ENCODE measurements at places on chromosomes 3 and 15.

DNA sequence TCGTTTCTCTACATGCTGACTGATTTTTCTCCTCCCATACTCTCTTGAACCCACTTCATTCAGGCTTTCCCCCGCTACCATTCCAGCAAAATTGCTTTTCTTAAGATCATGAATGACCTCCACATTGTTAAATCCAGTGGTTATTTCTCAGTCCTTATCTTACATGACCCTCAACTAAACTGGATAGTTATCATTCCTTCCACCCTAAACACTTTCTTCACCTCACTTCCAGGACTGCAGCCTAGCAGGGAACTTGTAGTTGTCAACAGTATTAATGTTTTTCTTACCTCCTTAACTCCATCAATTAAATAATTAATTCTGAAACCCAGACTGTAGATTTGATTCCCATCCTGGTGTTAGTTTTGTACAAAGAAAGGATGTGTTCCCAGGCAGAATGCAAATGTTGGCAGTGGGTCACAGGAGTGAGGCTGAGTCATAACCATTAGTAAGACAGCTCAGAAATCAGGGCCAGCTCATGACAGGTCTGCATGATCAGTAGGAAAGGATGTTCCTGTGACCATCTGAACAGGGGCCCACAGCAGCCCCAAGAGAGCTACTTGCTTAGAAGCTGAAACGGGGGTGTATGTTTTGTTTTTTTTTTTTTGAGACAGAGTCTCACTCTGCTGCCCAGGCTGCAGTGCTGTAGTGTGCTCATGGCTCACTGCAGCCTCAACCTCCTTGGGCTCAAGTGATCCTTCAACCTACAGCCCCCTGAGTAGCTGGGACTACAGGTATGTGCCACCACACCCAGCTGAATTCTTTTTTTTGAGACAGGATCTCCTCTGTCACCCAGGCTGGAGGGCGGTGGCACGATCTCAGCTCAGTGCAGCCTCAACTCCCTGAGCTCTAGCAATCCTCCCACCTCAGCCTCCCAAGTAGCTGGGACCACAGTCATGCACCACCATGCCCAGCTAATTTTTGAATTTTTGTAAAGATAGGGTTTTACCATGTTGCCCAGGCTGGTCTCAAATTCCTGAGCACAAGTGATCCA is 9.1 kb downstream of the BCL2L10 start:
- no peak for DNase-seq

- no peak for DNase-seq
These were observed 327.1 kb downstream of the KBTBD8 start for GRCh38 chr3:67325231-67325630.

DNA sequence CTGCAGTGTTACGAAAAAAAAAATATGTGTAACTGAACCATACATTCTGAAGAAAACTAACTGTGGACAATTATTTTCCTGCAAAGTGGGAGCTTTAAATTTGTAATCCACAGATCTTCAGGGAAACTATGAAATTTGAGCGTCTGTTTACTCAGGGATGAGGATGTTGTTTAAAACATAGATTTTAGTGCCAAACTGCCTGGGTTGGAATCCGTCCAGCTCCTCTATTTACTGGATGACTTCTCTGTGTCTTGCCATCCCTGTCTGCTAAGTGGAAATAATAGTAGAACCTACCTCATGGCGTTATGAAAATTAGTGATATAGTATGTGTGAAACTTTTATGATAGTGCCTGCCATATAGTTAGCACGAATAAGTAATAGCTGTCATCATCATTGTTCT is 666.5 kb downstream of the SQOR start:
- DNase-seq, result no peak

DNA sequence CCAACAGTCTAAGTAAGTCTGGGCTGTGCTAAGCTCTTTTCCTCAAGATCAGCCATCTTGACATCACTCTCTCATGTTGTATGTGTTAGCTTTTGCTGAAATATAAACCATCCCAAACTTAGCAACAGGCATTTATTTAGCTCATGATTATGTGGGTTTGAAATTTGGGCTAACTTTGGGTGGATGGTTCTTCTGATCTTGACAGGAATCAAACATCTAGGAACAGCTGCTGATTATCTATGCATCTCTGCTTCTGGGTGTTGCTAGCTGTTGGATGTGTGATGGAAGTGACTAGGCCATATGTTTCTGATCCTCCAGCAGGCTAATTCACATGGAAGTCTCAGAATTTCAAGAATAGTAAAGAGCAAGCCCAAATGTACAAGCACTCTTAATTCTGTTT is 615.2 kb upstream of the TGFBR2 start:
- no peak for DNase-seq

- DNase-seq, result no peak
These were observed 43.7 kb downstream of the FAM3D start for GRCh38 chr3:58622892-58623291.

DNA sequence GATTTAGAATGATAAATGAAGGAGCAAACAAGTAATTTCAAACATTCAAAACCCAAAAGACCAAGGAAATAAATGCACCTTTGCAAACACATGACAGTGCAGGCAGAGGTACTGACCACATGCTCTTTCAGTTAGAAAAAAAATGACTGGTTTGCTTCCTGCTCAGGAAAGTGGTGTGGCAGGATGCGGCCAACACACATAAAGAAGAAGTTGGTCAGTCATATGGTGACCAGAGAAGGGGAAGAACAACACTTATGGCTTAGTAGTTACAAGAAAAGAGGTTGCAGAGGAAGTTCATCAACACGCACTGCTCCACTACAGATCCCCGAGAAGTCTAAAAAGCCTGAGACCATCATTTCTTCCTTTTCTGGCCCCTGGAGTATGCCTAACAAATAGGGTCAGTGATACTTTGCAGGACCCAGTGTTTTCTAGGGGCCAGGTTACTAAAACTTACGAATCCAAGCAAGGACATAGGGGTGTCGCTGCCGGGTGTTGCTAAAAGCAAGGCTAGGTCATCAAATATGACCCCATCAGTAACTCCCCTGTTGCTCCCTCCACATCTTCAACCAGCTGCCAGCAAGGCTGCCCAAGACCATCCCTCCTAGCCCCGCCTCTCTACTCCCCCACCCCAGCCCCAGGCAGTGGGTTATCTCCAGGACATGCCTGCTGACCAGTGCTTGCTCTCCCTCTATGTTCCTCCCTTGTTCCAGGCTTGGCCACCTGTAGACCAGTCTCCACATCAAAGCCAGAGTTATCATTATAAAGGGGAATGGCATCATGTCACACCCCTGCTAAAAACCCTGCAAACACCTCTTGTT is 11.2 kb downstream of the ATP8B4 start:
- no peak for DNase-seq

DNA sequence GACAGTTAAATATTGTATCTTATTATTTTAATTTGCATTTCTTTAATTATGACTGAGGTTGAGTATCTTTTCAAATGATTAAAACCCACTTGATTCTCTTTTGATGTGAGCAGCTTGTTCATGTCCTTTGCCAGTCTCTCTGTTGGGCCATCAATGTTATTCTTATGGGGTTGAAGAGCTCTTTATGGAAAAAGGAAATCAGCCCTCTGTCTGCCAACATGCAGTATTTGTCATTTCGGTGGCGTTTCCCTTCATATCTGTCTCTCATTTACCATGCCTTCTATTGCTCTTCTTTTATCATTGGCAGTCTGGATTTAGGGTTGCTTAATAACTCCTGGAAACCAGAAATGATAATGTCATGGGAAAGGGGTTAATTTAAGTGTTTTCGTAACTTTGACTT is 340.7 kb upstream of the DNAJC19 start:
- no peak for DNase-seq

DNA sequence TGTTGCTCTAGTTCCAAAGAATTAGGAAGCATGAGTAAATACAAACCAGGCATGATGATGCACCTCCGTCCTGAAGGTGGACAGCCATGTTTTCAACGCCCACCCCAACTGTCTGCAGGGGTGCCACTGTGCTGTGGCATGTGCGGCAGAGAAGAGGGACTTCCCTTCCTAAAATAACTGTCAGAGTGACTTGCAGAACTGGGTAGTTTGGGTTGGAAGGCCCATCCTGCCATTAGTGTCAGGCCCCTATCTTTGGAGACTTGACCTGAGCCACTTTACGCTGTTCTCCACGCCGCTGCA is 17.4 kb upstream of the STAB1 start:
- no peak for DNase-seq

- DNase-seq, result peak; percentile 46
These were observed 5.2 kb upstream of the ATP13A3 start for GRCh38 chr3:194492001-194492400.

- no peak for DNase-seq
These were observed 554.8 kb downstream of the TUSC7 start for GRCh38 chr3:117264204-117264994.

DNA sequence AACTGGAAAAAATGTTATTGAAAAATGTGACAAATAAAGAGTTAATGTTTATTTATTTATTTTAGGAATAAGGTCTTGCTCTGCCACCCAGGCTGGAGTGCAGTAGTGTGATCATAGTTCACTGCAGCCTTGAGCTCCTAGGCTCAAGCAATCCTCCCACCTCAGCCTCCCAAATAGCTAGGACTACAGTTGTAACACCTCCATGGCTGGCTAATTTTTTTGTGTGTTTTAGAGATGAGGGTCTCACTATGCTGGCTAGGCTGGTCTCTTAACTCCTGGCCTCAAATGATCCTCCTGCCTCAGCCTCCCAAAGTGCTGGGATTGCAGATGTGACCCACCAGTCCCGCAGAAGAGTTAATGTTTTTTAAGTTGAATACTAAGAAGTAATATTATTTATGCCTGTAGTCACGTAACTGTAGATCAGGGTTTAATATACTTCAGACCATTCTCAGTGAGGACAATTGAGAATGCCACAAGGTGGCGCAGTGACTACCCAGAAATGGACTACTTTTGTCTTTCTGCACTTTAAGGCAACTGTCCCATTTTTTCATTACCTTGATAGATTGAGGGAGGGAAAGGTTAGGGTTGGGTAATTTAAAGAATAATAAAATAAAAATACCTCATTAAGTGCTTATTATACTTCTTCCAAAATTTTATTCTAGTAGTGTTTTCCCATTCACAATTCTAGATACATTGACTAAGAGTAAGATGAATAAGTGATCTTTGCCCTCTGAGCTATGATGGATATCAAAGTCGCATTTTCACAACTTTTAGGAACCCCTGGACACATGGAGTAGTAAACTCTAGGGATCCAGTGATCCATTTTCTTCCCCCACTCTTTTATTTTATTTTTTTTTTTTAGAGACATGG is 6.0 kb downstream of the MUC13 start:
- DNase-seq, result no peak

DNA sequence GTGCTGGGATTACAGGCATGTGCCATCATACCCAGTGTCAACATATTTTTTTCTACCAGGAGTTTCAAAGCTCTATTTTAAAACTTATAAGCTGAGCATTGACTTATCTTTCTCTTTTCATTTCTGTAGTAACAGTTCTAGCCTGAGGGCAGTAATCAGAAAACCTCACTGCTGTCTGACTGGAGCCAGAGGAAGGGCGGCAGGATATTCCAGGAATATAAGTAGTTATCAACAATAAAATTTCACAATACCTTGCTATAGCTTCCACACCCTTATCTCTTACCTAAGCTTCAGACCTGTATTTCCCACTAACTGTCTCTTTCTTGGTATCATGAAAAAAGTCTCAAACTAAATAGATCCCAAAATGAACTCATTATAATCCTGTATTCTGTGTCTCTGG is 5.1 kb upstream of the NEDD4 start:
- DNase-seq, result no peak

DNA sequence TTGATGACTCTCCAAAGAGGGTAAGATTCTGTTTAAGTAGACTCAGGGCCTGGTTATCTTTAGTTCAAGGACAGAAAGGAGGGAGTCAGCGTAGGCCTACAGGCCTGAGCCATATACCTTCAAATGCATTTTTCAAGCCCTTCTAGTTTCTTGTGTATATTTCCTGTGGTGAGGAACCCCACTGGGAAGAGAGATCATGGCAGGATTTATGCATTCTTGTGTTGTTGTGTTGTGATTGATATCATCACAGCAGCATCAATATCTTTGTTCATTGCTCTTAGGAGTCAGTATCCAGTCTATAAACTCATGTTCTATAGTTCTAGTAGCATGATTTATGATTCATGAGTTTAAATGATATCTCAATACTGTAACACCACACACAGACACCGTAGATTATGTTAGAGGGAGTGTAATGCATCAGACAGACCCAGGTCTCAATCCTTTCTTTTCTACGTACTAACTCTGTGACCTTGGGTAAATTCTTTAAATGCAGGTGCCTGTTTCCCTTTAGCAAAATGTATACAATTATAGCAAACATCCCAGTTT is 427.5 kb downstream of the PDCD6IP start:
- DNase-seq, result no peak

DNA sequence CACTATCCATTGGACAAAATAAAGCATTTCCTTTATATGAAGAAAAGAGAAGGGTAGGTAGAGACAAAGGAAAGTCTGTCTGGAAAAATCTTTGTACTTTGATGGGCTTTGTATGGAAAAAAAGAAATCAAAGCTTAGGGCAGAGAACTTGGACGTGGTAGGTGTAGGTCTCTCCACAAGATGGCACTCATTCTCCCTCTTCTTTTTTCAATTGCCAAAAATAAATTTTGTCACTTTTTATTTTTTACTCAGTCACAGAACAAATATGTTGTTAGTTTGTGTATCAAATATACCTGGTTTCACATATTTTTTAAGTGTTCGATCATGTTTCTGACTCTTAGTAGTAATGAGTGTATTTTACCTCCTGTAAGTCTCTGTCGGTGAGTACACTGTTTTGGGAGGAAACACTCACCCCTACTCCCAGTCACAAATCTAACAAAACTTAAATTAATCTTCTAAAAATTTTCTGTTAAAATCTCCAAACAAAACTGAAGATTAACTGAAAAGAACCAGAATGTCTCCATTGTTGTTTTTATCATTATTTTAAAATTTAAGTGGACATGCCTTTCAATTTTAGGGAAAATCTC is 415.8 kb upstream of the GOLIM4 start:
- DNase-seq, result no peak

GRCh38 chr3:111859061-111859973 is at the start of gene PHLDB2:
PHLDB2 (plus strand) TSS chr3:111859265; CDS start chr3:111884078, 24,813 bp downstream.
- peak; percentile 66 for DNase-seq

All from naive B cell (primary cell).